ENCODE measurements at places on chromosomes 2 and 18.

DNA sequence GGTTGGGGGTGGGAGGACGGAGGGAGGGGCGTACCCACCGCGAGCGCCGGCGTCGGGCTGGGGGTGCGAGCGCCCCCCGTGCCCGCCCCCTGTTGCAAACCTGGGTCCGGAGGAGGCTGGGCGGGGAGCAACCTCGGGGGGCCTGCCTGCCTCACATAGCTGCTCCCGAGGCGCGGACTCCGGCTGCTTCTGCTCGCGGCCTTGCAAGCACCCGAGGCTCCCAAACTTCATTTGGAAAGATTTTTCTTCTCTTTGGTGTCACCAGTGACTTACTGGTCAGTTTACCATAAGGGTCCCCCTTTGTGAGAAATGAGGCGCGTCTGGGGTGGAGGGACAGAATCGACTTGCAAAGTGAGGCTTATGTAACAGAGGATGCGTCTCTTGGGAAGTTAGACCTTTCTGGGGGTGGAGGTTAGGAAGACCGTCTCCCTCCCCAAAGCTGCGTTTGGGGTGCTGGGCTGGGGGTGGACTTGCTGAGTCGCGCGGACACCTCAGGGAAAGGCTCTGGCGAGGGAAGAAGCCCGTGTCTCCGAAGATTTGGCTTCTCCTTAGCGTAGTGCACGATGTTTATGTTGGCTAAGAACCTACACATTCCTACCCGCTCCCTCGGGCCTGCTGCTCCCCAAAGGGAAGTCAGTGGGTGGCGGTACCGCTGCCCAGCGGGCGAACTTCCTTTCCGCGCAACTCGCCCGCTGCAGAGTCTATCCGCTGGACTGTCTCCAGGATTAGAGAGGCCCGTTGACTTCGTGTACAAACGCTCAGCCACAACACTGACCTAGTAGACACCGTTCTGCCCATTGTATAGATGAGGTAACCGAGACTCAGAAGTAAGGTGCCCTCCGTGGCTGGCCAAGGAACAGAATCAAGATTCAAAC, 559 bp downstream of the TMEM37 start:
- peak; percentile 66 for DNase-seq

DNA sequence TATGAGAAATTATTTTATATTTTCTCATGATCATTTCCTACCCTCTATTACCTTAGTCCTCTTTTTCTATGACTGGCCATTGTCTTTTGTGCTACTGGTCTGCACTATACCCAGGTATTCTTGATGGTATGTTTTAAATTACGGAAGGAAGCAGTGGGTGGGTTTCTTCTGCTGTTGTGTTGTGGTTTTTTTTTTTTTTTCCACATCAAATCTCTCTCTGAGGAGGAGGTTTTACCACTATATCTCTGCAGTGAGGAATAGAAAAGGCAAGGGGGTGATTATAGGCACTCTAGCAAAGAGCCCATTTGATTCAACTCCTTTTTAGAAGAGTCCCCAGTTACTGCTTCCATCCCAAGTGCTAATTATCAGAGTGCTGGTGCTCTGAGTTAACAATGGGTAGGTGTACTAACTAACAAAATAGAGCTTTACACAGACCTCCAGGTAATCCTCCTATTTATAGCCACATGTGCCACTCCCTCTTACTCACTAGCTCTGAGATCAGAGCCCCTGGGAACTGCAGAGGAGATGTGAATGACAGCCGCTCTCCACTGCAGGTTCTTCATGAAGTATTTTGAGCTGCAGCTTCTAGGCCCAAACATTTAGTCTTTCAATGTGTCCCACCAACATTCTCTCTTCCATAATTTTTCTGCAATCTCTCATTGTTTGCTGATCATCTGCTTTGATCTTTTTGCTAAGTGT, 301.6 kb upstream of the GULP1 start:
- DNase-seq = no peak

- no peak for DNase-seq
Observed at GRCh38 chr18:62506495-62507143, 16.2 kb upstream of the ZCCHC2 start.

DNA sequence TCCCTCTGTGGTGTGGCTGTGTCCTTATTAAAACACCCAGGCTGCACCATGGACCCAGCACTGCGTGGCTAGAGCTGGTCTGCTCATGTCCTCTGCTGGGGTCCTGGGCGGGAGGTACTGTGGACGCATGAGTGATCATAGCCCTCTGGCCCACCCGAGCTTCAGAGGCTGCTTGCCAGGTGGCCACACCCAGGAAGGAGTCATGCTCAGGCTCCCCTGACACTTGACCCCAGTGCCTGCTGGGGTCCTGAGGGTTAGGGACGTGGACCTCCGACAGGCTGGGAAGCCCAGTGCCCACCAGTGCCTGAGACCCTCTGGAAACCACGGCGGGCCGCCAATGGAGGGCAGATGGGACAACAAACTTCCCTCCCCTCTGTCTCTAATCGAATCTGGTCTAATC, 66.3 kb upstream of the HS6ST1 start:
- DNase-seq = no peak

GRCh38 chr2:98311771-98312545, 34.3 kb upstream of the CNGA3 start:
- no peak for DNase-seq

- peak; percentile 94 for DNase-seq
Observed at GRCh38 chr18:32301976-32302743, 112.3 kb downstream of the MEP1B start.

GRCh38 chr18:69531973-69532372, 131.3 kb downstream of the DOK6 start:
- no peak for DNase-seq

DNA sequence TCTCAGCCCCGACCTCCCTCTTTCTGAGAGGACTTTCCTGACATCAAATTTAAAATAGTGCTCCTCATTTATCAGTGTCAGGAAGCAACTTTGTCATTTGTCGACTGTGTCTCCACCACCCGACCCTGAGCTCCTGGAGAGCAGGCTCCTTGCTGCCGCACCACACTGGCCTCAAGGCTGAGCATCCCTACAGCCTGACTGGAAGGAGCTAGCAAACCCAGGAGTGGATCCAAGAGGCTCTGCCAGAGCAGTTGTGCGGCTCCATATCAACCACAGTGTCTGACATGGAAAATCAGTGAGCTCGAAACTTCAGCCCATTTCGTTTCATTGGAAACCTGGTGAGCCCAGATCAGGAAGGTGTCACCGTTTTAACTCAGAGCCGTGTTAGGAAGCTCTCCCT, 125.2 kb downstream of the PTGR3 start:
- DNase-seq = no peak

- DNase-seq = no peak
Observed at GRCh38 chr2:197894751-197895274, 90.4 kb downstream of the PLCL1 start.

DNA sequence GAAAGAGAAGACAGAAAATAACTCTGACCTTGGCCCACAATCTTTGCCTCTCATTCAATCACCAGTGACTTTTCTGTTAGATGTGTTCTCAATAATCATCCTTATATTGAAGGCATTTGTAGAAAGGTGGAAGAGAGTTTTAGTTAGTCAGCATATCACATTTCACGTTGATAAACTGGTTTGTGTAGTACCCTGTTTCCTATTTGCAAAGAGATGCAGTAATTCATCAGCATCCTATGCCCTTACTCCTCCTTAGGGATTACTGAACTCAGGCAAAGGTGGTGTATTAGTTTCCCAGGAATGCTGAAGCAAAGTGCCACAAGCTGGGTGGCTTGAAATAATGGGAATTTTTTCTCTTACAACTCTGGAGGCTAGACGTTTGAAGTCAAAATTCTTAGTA, 145.0 kb downstream of the SPP2 start:
- DNase-seq = no peak

DNA sequence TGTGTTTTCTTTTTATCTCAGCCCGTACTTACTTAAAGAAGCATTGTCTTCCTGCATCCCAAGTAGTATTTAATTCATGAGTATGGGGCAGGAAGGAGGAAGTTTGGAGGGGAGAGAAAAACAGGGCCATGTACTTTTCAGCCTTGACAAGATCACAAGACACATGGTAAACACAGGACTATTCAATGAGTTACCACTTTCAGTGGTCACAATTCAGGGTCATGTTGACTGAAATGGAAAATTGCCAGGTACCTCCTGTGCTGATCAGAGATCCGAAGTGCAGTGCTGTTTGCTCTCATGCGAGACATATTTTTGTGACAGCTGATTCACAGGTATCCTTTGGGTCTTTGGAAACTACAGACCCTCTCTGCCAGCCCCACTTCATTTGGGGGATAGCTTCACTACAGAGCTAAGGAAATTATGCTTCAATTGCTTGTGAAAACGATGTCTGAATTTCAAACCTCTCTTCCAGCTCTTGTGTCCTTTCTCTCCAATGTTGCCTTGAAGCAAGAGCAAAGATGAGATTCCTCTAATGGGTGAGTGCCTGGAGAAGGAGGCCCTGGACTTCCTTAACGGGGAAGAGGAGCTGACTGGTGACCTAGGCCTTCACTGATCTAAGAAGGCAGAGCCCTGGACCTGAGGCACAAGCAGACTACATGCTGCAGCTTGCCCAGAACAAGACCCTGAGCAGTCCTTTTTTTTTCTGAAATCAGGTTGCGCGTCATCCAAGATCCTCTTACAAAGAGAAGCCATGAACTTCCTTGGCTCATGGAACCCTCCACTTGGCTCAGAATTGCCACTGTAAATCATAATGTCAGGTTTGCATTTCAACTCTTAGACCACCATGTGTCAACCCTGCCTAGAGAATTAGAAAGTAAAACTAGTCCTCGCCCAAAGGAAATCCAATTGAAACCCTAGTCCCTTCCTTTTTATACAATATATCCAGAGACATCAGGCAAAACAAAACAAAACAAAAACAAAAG, 44.1 kb downstream of the EVA1A start:
- DNase-seq = peak; percentile 2

GRCh38 chr2:129502781-129503180, 476.7 kb upstream of the RAB6C start:
- DNase-seq = no peak

GRCh38 chr2:129301431-129301913, 678.0 kb upstream of the RAB6C start:
- DNase-seq = peak; percentile 36

GRCh38 chr2:133606616-133607015, 38.4 kb upstream of the NCKAP5 start:
- no peak for DNase-seq

DNA sequence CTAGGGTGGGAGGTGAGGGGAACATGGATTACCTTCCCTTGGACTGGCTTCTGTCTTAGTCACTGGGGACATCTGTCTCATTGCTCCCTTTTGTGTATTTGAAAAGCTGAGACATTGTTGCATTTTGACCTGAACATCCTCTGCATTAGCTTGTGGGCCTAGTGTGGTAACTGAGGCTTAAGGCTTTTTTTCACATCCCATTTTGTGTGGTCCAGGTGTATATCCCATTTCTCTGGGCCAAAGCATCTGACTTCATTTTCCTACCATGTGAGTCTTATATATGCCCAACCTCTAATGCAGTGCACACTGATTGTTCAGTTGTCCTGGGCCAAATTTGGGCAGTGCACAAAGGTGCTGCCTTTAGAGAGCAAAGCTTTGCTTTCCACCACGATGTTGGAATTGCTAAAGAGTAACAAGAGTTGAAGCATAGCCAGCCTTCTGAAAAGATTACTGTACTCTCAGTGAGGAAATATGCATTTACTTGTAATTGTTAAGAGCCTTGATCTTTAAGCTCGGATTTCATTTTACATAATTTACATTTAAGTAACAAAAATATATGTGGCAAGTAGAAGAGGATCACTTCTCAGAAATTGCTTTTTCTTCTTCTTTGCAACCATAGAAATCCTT, 13.3 kb downstream of the PRKCE start:
- DNase-seq = no peak

- DNase-seq = peak; percentile 96
Observed at GRCh38 chr2:88016086-88016959, at the start of gene RNU2-63P. TSS of gene RNU2-63P (minus strand) at chr2:88016547.

- DNase-seq = peak; percentile 76
Observed at GRCh38 chr18:8423051-8423557, 186.1 kb upstream of the RAB12 start.

DNA sequence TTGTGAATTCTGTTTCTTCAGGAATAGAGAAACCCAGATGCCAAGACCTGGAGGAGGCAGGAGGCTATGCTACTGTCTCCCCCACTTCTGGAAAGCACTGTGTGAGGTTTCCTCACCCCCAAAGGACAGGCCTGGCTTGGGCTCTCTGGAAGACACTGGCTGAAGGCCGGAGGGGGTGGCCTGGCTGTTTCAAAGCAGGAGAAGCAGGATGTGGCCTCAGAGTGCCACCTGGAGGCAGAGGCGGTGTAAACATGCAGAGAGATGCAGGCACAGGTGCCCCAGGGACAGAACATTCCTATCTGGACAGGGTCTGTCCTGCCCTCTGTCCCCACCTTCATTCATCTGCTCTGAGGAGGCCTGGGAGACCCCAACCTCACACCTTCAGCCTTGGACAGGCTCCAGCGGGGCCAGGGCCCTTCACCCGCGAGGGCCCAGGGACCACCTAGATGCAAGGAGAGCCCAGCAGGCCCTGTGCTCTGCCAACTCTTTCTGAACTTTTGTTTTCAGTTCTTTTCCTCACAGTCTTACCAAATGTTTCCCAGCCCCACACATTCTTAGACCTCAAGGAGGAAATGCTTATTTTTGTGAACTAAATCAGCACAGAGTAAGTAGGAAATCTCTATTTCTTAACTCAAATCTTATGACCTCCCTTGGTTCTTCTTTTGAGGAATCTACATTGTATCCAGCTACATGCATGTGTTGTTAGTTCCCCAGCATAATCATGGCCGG, 79.2 kb downstream of the LONRF2 start:
- peak; percentile 62 for DNase-seq

GRCh38 chr2:222399038-222399783, 25.1 kb upstream of the SGPP2 start:
- DNase-seq = no peak

- DNase-seq = peak; percentile 56
Observed at GRCh38 chr2:169808221-169808620, 9.6 kb downstream of the SSB start.

DNA sequence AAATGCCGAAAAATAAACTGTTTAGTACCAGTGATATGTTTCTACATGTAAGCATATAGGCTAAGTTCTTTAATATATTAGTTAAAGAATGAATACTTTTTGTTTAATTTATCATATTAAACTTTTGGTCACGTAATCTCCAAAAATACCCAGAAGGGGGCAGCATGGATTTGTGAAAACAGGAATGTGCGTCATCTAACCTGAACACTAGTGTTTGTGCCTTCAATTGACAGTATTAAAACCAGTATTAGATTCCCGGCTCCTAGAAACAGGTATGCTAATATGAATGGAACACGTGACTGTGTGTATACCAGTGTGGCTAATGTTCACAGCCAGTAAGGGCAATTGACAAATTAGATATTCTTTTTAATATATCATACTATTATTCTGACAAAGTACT, 51.8 kb downstream of the WDR7 start:
- peak; percentile 51 for DNase-seq

- DNase-seq = peak; percentile 49
Observed at GRCh38 chr2:182767578-182767977, 51.5 kb downstream of the DNAJC10 start.

- DNase-seq = no peak
Observed at GRCh38 chr2:138494265-138494966, 7.2 kb upstream of the SPOPL start.

- DNase-seq = no peak
Observed at GRCh38 chr2:96913398-96914202, 43.7 kb upstream of the SEMA4C start.

Data from fibroblast of lung (primary cell).